ENCODE measurements at places on chromosomes 11 and 22.

GRCh38 chr22:47135338-47135737 is 372.9 kb downstream of the TBC1D22A start:
- no peak for DNase-seq

- DNase-seq: no peak
Measured at GRCh38 chr11:9039198-9039597, 35.4 kb upstream of the NRIP3 start.

- no peak for DNase-seq
Measured at GRCh38 chr11:69138265-69138664, 17.5 kb upstream of the SMIM38 start.

- no peak for DNase-seq
Measured at GRCh38 chr11:68043029-68043348, 4.2 kb downstream of the TCIRG1 start.

GRCh38 chr11:62400760-62401159 is 18.1 kb upstream of the SCGB1A1 start:
- no peak for DNase-seq

GRCh38 chr11:66325263-66325671 is 8.4 kb upstream of the CD248 start:
- DNase-seq: no peak

- no peak for DNase-seq
Measured at GRCh38 chr11:9573775-9574621, 528 bp downstream of the WEE1 start.

- no peak for DNase-seq
Measured at GRCh38 chr11:19347911-19348310, 107.2 kb upstream of the E2F8 start.

GRCh38 chr11:88623531-88623930 is 286.0 kb upstream of the CTSC start:
- no peak for DNase-seq

DNA sequence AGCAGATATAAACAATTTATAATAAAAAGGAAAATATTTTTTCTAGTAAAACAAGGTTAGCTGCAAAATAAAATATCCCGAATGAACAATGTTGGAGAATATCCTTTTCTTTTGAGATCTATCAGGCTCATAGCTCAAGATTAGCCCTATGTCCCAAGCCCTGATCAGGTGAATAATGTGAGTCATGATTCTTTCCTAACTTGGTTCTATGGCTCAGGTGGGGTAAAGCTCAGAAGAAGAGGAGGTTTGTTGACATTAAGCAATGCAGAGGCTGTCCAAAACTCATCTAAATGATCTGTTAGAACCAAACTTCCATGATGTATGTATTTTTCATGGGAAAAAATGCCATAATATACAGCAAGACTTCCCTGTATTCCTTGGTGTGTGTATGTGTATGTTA is 86.1 kb downstream of the TRIM44 start:
- DNase-seq: no peak

DNA sequence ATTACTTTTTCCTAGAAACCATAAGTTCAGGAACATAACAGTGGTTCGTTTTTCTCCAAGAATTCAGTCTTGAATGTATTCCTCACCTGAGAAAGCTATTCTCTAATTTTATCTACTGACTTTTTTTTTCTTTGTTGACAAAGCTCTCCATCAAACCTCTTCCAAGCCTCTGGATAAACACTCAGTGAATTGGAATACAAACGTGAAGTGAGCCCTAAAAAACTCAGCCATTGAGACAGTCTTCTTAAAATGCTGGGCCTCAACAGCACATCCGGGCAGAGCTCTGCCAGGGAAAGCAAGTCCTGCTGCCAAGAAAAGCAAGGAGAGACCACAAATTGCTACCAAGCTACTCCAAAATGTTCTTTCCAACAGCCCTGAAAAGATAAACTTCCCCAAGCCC is 7.7 kb upstream of the SLC1A2 start:
- no peak for DNase-seq

DNA sequence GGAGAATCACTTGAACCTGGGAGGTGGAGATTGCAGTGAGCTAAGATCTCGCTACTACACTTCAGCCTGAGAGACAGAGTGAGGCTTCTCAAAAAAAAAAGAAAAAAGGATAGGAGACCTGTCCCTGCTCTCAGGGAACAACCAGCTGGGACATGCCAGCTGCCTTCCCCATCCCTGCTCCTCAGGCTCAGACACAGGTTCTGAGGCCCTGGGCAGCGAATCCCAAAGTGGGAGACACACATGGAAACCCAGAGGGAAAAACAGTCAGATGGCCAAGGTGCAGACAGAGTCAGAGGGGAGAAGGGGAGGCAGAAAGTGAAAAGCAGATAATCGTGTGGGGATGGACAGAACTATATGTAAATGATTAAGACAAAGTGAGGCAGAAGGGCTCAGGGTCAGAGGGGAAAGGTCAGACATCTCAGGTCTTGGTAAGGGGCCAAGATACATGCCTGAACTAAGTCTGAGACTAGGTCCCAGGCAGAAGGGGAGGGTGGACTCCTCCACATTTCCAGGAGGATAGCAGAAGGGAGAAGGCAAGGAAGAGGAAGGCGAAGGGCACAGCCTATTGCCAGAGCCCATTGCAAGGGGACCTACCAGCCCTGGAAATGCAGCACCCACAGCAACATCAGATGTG is 14.2 kb downstream of the STARD10 start:
- no peak for DNase-seq

DNA sequence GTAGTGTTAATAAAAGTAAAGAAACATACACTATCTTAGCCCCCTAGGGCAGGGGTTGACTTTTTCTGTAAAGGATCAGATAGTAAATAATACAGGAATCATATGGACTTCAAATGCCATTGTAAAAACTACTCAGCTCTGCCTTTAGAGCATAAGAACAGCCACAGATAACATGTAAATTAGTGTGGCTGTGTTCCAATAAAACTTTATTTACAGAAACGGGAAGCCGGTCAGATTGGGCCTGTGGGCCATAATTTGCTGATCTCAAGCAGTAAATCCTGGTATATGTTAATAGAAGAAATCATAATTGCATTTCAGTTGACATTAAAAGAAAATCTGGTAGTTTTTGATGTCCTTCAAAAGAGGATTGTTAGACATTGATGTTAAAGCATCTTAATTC is 76.5 kb downstream of the ZC3H12C start:
- no peak for DNase-seq

GRCh38 chr11:126636911-126637794 is 281.7 kb downstream of the ST3GAL4 start:
- no peak for DNase-seq

GRCh38 chr22:37026325-37026724 is 6.8 kb downstream of the MPST start:
- no peak for DNase-seq

DNA sequence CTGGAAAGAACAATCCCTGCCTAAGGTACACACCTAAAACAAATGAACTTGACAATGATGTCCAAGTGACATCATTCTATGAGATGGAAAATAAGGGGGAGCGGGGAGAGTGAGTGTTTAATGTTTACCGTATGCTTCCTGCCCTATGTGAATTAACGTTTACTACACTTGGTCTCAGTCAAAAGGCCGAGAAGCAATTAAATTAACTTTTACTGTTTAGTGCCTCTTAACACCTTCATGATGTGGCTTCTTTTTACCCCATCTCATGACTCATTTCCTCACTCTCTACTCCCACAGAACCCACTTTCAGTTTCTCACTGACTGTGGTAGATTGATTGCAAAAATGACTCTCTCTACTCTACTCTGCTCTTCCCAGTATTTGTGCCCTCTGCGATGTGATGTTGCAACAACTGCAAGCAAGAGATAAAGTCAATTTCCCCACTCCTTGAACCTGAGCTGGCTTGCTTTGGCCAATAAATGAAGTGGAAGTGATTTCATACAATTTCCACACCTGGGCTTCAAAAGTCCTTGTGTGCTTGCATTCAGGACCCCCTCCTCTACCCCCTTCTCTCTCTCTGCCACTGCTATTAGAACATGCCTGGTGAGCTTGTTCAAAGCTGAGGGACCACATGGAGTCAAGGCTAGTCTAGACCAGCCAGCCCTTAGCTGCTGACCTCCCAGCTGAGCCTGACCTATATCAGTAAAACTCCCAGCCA is 11.6 kb upstream of the ALKBH3 start:
- no peak for DNase-seq

- no peak for DNase-seq
Measured at GRCh38 chr22:20014526-20015186, 2.0 kb downstream of the ARVCF start.

DNA sequence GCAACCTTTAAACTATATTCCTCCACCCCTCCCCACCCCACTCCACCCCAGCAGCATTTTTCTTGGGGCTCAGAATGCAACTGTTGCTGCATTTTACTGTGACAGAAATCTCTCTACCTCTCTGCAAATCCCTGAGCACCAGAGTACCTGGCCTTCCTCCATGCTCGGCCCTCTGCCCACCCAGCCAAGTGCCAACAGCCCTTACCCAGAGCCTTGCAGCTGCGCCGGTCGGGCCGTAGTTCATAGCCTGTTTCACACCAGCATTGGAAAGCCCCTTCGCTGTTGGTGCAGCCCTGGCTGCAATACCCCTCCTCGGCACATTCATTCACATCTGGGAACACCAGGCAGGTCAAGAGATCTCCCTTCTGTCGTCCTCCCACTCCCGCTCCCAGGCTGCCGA is 23.4 kb downstream of the LRP4 start:
- DNase-seq: no peak

GRCh38 chr11:44711113-44711786 is 15.5 kb upstream of the TSPAN18 start:
- no peak for DNase-seq

GRCh38 chr22:29194184-29194583 is 11.5 kb upstream of the EMID1 start:
- no peak for DNase-seq

Measured in esophagus squamous epithelium (tissue), 5 donors.